Right renal cortex interstitium (tissue), 3 donors: ENCODE measurements at places on chromosomes 1 and 21.

DNA sequence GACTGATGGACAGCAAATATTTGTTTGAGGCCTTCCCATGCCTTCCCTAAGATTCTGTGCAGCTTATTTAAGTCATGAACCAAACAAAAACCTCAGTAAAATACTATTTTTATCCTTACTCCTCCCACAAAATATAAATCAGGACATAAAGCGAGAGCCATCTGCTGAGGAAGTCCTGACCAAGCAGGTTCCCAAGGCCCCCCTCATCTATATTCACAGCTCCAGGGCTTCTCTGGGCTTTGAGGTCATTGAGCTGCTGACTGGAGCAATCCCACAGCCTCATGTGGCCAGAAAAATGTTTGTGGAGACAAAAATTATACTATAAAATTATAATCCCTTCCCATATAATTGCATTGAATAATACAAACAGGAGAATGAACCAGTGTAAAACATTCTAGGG is 846.2 kb downstream of the ADGRL2 start:
- no peak for DNase-seq

- no peak for DNase-seq
Measured at GRCh38 chr1:101316256-101316655, 79.4 kb downstream of the S1PR1 start.

- DNase-seq: no peak
Measured at GRCh38 chr1:40232444-40232843, 15.3 kb upstream of the TMCO2 start.

- DNase-seq: no peak
Measured at GRCh38 chr1:91311672-91312071, 93.0 kb downstream of the HFM1 start.

GRCh38 chr1:234162661-234163060 is 210.6 kb upstream of the COA6 start:
- DNase-seq: no peak

GRCh38 chr1:200962631-200963030 is 60.9 kb downstream of the KIF21B start:
- DNase-seq: no peak

DNA sequence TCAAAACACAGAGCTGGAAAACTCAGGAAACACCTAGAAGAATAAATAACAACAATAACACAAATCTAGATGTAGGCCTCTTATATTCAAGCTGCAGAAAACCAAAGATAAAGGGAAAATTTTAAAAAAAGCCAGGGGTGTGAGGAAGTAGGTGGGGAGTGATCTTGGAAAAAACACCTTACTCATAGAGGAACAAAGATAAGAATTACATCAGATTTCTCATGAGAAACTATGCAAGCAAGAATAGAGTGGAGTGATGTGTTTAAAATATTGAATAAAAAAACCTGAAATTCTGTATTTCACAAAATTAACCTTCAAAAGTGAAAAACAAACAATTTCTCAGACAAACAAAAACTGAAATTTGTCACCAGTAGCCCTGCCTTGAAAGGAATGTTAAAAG is 265.5 kb upstream of the RGS18 start:
- DNase-seq: no peak

- no peak for DNase-seq
Measured at GRCh38 chr1:89821322-89822108, 683 bp downstream of the LRRC8D start.

GRCh38 chr1:101741910-101742309 is 254.8 kb downstream of the OLFM3 start:
- no peak for DNase-seq

DNA sequence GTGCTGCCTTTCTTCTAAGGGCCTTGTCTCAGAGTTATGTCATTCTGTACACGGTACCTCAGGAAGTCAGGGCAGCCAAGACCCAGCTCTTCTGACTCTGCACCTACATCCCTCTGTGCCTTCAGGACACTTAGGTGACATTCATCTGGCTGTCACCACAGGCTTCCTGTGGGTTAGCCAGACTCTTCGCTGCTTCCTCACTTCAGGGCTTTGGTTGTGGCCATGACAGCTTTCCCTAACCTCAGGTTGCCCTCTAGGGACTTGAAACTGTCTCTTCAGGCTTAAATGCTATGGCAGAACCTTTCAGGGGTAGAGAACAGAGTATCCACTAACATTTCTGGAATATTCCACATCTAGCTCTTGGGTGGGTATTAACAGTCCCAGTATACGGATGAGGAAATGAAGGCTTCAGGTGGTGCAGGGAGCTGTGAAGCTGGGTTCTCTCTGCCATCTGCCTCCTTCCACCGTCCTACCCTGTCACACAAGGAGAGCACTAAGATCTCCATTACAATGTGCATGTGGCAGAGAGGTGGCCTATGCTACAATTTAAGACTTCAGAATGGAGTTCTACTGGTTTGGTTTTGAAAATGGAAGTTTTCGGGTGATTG is 9.9 kb downstream of the TSSK3 start:
- DNase-seq: no peak

DNA sequence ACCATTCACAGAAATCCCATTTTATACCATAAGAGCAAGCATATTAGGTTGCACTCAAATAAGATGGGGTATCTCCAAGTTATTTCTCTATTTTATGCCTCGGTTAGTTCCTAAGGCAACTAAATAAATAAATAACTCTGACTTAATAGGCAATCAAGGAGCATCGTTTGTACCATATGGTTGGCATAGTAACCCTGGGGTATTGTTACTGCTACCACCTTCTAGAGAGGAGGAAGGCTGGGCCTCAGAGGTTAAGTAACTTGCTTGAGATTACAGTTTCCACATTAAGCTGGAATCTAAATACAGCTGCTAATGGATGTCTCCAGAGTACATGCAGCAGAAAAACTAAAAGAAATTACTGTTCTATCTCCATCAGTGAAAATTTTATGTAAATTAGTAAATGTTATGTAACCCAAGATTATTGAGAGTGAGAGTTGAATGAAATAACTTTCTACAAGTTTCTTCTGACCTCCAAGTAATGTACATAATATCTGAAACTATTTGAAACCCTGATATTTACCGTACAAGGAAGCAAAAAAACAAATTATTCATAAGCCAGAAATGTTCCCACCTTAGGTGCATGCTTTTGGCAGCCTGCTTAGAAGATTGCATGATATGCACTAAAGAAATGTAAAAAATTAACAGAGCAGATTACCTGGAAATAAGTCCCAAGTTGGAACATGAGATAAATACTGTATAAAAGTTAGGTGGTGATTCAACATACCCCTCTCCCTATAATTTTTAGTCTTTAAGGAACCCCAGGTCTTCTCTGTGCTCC is 127.0 kb downstream of the CRB1 start:
- no peak for DNase-seq

GRCh38 chr1:31923901-31924535 is 14.2 kb downstream of the PTP4A2 start:
- DNase-seq: no peak

GRCh38 chr1:110645821-110646735 is 28.7 kb downstream of the KCNA3 start:
- no peak for DNase-seq

DNA sequence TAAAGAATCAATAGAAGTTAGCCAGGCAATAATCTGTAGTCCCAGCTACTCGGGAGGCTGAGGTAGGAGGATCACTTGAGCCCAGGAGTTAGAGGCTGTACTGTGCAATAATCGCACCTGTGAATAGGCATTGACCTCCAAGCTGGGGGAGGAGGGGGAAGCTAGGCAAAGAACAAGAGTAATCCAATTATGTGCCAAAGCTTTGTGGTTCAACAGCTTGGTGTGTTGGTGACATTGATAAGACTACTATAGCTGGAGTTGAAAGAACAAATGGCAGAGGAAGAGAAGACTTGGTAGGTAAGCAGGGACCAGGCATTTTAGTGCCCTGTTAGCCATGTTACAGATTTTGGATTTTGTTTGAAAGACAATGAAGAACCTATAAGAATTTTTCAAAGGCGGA is 2.1 kb upstream of the TMCO2 start:
- no peak for DNase-seq

DNA sequence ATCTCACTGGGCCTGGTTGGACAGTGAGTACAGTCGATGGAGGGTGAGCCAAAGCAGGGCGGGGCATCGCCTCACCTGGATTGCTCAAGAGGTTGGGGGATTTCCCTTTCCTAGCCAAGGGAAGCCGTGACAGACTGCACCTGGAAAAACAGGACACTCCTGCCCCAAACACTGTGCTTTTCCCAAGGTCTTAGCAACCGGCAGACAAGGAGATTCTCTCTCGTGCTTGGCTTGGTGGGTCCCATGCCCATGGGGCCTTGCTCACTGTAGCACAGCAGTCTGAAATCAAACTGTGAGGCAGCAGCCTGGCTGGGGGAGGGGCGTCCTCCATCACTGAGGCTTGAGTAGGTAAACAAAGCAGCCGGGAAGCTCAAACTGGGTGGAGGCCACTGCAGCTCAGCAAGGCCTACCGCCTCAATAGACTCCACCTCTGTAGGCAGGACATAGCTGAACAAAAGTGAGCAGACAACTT is 11.3 kb downstream of the C1orf105 start:
- no peak for DNase-seq

- no peak for DNase-seq
Measured at GRCh38 chr1:95309031-95309471, 75.0 kb downstream of the RWDD3 start.

DNA sequence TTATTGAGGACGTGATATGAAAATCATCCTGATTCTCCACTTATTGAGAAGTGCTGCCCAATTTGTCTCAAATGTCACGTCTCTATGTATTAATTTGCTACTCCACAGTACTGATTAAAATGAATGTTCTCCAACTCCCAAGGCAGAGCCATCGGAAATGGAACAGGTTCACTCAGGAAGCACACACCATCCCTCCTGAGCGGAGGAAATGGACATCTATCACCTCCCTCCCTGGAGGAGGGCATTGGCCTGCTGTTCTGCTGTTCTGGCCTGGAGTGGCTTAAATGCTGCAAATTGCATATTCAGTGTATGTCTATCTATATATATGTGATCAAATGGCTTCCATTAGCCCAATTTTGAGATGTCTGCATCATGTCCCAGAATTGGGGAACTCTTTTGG is 140.5 kb downstream of the CSMD2 start:
- DNase-seq: no peak

DNA sequence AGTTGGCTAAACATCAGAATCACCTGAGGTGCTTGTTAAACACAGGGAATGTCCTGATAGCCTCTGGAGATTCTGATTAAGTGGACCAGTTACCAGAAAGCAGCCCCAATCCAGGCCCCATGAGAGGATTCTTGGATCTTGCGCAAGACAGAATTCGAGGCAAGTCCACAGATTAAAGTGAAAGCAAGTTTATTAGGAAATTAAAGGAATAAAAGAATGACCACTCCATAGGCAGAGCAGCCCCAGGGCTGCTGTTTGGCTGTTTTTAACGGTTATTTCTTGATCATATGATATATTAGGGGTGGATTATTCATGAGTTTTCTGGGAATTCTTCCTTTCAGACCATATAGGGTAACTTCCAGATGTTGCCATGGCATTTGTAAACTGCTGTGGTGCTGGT is 176.2 kb downstream of the ROR1 start:
- no peak for DNase-seq

- DNase-seq: no peak
Measured at GRCh38 chr1:89910780-89911179, 84.1 kb upstream of the ZNF326 start.

- DNase-seq: no peak
Measured at GRCh38 chr1:111517469-111518225, 14.2 kb upstream of the ADORA3 start.

- DNase-seq: no peak
Measured at GRCh38 chr21:39562791-39563770, 49.7 kb upstream of the B3GALT5 start.

- DNase-seq: no peak
Measured at GRCh38 chr1:10633416-10633815, 158.7 kb downstream of the PEX14 start.

GRCh38 chr1:67831850-67832513 is 1.3 kb downstream of the GNG12 start:
- DNase-seq: no peak

DNA sequence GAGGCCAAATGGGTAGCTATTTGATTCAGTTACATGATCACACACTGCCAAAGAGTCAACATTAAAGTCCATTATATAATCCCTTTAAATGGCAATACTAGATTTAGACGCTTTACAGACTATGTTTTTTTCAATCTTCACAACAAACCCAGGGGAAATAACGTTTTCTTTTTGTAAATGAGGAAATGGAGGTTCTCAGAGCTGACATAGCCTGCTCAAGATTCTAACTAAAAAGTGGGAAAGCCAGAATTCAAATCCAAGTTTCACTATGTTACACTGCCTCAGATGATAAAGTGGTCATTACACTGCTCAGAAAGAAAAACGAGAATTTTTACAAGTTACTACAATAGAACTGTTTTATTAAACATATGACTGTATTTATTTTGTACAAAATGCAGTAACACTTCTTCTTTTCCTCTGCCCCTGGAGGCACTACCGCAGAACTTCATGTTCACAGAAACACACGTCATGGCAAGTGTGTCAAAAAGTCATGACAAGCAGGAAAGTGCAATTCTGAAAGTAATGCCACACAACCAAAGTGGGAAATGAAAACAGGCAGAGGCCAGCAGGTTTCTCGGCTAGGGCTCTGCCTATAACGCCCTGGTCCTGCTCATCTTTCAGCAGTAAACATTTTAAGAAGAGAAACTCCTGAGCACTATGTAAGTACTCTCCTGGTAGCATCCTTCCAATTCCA is 19.0 kb downstream of the THEMIS2 start:
- DNase-seq: no peak

DNA sequence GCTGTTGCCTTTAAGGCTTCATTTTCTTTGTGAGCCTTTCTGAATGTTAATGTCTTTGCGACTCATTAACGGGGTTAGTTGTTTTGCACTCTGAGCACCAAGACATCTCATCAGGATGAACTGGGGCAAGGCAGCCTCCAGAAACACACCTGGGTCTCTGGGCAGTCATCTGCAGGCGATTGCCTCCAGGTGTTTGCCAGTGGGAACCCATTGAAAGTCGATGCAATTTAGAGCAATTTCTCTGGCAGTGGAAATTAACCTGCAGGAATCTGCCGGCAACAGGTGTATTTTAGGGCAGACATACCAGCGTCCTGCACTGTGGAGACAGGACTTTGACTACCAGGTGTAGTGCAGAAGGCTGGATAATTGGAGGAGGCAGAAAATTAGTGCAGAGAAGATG is 661.0 kb upstream of the PTBP2 start:
- no peak for DNase-seq

DNA sequence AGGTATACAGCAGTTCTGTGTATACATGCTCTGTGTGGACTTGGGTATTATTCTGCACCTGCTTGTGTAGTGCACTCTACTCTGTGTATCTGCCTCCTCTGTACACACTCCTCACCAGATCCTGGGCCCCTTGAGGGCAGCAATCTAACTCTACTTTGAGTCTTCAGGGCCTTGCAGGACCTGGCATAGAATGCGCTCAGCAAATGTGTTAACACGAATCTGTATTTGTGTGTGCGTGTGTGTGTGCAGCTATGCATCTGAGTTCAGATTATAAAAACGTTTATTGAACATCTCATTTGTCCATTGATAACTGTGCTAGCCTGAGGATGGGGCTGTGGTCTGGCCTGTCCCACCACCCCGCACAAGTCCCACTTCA is 3.9 kb upstream of the MEF2D start:
- DNase-seq: no peak
